ENCODE measurements at places on chromosomes 5 and 9.

- DNase-seq: no peak
These were observed 105.9 kb downstream of the KCNN2 start for GRCh38 chr5:114467729-114468128.

DNA sequence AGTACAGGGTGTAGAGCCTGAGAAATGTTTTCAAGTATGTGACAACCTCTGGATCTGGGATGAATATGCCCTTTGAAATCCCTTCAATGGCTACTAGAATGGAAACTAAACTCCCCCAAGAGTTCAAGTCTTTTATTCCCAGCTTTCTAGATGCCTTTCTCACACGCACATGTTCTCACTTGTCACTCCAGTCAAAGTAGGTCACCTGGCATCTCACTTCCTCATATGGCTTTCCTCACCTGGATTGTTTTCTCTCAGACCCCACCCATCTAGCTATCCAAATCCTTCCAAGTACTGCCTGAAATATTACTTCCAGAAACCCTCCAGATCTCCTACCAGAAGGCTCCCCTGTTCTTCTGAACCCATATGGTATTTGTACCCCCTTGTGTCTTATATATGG is 615.4 kb upstream of the KLF4 start:
- DNase-seq: no peak

DNA sequence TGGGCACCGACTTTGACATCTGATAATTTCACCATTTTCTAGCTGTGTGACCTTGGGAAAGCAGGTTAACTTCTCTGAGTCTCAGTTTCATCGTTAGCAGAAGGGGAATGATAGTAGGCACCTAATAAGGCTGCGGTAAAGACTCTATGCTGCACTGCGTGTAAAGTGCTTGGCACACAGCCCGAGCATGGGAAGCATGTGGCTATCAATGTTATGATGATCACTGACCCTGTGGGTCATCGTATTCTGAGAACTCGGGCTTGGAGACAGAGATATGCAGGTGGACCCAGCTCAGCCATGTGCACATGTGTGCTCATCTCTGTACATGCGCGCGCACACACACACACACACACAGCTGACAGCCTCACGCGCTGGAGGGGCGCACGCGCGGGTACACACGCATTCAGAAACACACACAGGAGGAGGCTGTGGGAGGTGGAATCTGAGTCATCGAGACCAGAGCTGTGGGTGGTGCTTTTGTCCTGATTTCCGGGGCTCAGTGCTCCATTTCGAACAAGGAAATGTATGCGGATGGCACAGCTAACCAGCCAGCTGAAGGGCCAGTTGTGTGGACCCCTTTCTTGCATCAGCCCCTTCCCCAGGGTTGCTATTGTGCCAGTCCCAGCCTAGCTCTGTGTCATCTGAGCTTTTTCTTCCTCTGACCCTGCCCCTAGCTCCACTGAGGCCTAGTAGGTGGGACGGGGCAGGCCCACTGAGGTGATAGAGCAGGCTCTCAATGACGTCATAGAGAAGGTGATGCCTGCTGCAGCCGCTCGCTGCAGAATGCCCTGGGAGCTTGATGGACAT is 11.1 kb upstream of the ARAP3 start:
- DNase-seq: no peak

GRCh38 chr9:37565661-37566618 is 10.2 kb downstream of the FBXO10 start:
- DNase-seq: no peak

GRCh38 chr9:114799441-114799840 is 6.4 kb downstream of the TNFSF15 start:
- peak; percentile 30 for DNase-seq

GRCh38 chr9:84361645-84362044 is 21.1 kb upstream of the SLC28A3 start:
- DNase-seq: no peak

- DNase-seq: no peak
These were observed 98.4 kb upstream of the DMRT1 start for GRCh38 chr9:742914-743589.

GRCh38 chr9:14006386-14007187 is 307.4 kb downstream of the NFIB start:
- no peak for DNase-seq

DNA sequence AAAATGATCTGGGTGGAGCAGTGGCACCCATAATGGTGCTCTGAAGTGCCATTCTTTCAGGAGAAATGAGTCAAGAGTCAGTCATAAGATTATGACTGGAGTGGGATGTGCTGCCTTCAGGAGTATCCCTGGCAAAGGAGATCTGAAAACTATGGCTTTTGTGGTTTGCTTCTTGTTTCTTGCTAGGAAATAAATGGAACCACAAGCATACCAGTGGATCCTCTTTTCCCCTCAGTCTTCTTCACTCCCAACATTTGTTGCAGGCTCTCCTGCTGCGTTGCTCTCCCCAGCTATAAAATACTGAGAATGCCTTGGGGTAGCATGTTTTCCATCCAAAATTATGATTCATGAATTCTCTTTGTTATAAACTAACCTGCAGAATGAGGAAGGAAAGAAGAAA is 199.1 kb downstream of the NNT start:
- no peak for DNase-seq

- DNase-seq: no peak
These were observed 2.6 kb downstream of the PKD2L2 start for GRCh38 chr5:137891849-137892248.

GRCh38 chr9:86099701-86100364 is 475 bp upstream of the GOLM1 start:
- DNase-seq: peak; percentile 80

GRCh38 chr5:88897748-88898147 is 14.8 kb upstream of the MEF2C start:
- no peak for DNase-seq

DNA sequence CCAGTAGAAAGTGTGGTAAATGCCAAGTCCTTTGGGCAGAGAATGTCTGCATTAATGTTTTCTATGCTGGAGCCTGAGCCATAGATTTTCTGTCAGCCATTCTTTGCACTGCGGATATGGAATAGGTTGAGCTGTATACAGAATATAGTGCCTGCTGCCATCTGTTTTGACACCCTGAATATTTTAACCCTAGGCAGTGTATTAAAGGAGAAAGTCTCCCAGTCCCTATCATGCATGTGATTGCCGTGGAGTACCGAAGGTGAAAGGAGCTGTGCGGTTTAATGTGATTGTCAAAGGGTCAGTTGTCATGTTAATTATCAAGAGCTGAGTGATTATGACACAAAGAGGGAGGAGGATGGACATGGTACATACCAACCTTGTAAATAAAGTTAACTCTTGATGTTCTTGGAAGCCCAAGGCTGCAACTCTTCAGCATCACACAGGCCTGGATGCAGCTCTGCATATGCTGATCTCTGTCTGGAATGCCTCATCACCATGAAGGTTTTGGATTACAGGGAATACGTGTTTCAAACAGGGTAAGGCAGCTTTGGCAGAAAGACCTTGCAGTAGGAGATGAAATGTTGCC is 247.1 kb upstream of the ELAVL2 start:
- no peak for DNase-seq

DNA sequence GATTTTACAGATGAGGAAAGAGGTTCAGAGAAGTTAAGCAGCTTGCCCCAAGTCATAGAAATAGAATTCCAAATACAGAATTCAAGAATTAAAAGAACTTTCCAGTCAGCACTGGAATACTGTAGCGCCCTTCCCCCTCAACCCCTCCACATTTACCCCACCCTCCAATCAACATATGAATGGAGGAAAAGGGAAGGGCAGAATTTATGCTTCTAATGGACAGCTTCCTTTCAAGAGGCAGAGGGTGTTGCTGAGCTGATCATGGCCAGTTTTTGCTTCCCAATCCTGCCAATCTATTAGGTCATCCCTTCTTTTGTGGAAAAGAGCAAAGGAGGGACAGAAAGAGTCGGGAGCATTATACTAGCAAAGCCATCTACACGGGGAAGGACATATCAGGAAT is 39.1 kb upstream of the ANKRD31 start:
- DNase-seq: no peak

DNA sequence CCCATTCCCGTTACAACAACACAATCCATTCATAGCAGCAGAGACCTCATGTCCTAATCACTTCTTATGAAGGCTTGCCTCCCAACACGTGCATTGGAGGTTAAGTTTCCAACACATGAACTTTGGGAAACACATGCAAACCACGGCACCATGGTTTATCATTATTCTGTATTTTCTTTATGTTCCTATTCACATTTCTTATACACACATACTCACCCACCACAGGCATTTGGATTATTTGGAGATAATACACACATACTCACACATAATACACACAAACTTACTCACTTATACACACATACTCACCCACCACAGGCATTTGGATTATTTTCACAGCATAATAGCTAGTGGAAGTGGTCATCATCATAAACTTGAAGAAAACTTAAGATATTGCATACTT is 75.6 kb downstream of the C7 start:
- DNase-seq: no peak

DNA sequence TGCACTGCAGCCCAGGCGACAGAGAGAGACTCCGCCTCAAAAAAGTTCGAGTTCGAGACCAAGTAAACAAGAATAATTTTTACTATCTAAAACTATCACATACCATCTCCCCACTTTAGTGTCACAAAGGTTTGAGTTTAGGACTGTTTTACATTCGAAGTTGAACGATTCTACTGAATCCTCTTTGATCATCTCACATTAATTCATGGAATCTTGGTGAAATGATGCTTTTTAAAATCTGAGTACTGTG is 715 bp upstream of the RPS6 start:
- no peak for DNase-seq

DNA sequence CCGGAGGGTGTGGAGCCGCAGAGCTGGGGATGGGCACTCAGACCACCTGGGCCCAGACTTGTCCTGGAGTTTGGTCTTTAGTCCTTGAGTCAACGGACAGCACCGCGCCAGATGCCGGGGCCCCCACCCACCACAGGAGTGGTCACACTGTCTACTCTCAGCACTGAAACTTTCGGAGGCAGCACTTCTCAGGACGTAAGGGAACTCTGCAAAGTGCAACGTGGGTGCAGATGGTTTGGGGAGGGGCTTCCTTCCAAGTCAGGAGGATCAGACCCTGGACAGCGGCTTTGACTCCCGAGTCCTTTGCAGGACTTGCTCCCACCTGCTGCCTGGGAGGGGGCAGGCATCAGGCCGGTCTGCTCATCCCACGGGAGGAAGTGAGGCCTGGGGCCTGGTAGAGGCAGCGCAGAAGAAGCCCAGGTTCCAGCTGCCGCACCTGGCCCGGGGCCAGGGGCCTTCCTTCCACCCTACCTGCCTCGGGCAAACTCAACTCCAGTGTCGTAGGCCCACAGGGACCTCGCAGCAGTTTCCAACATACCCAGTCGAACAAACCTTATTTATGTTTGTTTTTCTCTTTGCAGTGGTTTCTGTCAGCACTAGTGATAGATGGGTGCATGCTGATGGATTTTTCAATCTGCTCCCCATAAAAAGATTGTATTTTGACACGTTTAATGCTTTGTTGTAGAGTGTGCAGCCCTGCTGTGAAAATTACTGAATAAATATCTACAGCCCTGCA is 149.8 kb upstream of the PPP1R26 start:
- DNase-seq: no peak

GRCh38 chr9:26675035-26675434 is 217.6 kb downstream of the CAAP1 start:
- no peak for DNase-seq

- DNase-seq: no peak
These were observed 1990.4 kb upstream of the CDH6 start for GRCh38 chr5:29203049-29203448.

GRCh38 chr5:10746711-10747110 is 14.3 kb downstream of the DAP start:
- DNase-seq: peak; percentile 78

DNA sequence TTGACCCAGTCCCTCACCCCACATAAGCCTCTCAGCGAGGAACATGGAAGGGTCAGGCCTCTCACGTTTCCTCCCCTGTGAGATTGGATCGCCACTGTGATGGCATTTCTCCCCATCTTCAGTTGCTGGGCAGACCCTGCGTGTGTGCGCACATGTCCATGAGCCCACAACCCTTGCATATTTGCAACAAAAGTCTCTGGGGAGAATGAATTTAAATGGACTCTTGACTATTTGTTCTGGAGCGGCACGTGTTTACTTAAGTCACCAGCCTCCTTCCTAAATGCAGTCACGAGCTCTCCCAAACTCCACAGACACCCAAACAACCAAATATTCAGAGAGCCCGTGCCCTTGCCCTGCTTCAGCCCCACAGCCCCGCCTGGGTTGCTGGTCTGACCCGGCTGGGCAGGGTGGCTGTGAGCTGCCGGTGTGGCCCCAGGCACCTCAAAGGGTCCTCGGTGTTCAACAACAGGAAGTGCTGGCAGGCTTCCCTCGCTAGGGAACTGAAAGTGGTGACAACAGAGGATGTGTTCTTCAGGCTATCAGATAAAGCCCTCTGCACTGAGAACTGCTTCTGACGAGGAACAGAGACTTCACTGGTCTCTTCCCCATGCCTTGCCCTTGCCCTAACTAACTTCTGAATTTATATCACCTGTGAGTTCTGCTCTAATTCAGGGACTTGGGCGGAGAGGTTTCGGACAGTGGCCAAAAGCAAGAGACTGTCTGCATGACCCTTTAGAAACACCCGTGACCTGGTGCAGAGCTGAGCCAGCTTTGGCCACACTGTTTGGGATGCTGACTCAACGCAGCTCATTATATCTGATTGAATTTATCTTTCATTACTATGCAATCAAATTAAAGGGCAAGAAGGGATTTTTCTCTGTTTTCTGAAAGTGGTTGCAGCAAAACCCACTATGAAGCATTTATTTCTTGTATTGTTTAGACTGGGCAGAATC is 19.2 kb upstream of the CD180 start:
- DNase-seq: peak; percentile 84

- no peak for DNase-seq
These were observed at the start of gene F2RL2 for GRCh38 chr5:76622973-76623596. Gene F2RL2 (minus strand): TSS chr5:76623403. CDS start chr5:76623230, 173 bp downstream.

DNA sequence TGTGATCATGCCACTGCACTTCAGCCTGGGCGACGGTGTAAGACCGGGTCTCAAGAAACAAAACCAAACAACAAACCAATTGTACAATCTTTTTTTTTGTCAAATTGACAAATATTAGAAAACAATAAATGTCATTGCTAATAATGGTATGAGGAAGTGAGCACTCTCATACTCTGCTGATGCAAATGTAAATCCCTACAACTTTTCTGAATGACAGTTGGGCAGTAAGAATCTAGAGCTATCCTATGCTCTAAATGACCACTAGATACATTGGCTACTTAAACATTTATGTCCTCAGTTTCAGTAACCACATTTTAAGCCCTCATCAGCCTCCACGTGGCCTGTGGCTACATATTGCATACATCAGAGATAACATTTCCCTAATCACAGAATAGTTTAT is 256.2 kb downstream of the FER start:
- no peak for DNase-seq

- DNase-seq: no peak
These were observed 113.8 kb downstream of the TMC1 start for GRCh38 chr9:72635197-72635596.

DNA sequence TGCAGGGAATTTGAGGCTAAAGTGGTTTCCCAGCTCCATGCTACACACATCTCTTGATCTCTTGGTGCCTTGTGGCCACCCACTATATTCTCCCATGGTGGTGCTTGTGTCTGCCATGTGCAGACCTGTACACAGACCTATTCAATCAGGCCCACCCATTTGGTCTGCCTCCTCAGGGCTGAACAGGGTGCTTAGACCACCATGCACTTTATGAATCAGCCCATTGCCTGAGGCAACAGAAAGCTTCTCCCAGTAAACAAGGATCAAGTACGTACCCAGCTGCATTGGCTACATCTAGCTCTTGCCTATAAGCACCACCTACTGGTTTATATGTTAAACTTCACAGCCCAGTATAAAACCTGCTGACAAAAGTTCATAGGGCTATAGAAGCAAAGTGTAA is 664.3 kb upstream of the EDIL3 start:
- no peak for DNase-seq

GRCh38 chr5:131514316-131515283 is 120.4 kb downstream of the RAPGEF6 start:
- no peak for DNase-seq

GRCh38 chr9:18371621-18372020 is 102.3 kb upstream of the ADAMTSL1 start:
- no peak for DNase-seq

Data from colonic mucosa (tissue), 4 donors.